H9 (cell line): ENCODE measurements at places on chromosomes 1 and 21.

DNA sequence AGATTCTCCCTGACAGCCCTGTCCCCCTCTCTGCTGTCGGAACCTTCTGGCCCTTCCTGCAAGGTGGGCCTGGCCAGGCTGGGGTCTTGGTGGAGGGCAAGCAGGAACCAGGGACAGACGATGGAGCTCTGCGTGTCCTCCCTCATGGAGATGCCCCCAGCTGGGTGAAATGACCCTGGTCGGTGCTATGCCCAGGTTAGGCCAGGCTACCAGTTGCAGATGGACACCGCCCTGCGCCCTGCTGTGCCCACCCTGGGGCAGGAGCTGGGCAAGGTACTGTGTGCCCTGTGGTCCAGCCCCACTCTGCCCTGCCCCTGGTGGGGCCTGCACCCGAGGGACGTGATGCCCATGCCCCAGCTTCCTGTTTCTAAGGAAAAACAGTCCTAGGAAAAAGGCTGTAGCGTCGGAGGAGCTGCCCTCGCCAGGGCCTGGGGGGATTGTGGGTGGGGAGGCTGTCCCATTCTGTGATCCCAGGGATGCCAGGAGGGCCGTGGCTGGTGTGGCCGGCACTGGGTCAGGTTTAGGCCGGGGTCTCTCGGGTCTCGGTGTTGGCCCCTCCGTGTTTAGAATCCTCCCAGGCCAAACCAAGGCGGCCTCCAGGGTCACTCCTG, 77.6 kb downstream of the MORN1 start:
- H3K27ac ChIP-seq, result no peak overlapping the region
- H3K4me3 ChIP-seq, result peak overlapping the region; percentile 17; the same call in 1 of the 3 replicates
- H3K4me1 ChIP-seq, result no peaks in the 10 kb centered on the region; the same call in 1 of the 2 replicates
- peaks cover 1% of the 10 kb centered on the region for H3K36me3 ChIP-seq
- peak; percentile 44 for DNase-seq

- H3K36me3 ChIP-seq, result no peaks in the 10 kb centered on the region
- no peaks in the 10 kb centered on the region for H3K4me1 ChIP-seq
- H3K27me3 ChIP-seq, result no peaks in the 10 kb centered on the region
- H3K4me3 ChIP-seq, result no peak overlapping the region
Observed at GRCh38 chr1:20082772-20083171, 12.8 kb downstream of the PLA2G5 start.

GRCh38 chr1:110555807-110556470, 37.0 kb upstream of the KCNA10 start:
- DNase-seq, result peak; percentile 25
- H3K36me3 ChIP-seq, result no peaks in the 10 kb centered on the region
- peaks cover 7% of the 10 kb centered on the region; the same call in 1 of the 2 replicates for H3K27me3 ChIP-seq
- peak overlapping the region; percentile 47; the same call in 2 of the 3 replicates for H3K4me3 ChIP-seq
- no peak overlapping the region for H3K27ac ChIP-seq

DNA sequence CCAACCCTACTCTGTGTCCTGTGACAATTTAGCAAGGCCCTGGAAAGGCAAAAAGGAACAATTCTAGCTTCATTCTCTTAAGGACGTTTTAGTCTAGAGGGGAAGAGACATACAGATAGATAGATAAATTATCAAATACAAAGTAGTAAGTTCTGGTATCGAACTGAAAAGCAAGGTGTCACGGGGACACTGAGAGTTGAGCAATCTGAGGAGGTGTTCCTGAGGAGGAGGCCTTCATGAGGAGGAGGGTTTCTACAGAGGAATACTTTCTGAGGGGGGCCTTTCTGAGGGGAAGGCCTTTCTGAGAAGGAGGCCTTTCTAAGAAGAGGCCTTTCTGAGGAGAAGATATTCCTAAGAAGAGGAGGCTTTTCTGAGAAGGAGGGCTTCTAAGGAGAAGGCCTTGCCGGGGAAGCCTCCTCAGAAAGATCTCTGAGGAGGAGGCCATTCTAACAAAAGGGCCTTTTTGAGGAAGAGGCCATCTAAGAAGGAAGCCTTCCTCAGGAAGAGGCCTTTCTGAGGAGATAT, 155.9 kb upstream of the COA6 start:
- H3K4me3 ChIP-seq, result no peak overlapping the region
- no peak overlapping the region for H3K27ac ChIP-seq
- H3K4me1 ChIP-seq, result no peaks in the 10 kb centered on the region
- H3K27me3 ChIP-seq, result no peaks in the 10 kb centered on the region
- H3K36me3 ChIP-seq, result no peaks in the 10 kb centered on the region
- DNase-seq, result no peak

- DNase-seq, result no peak
- no peaks in the 10 kb centered on the region; the same call in 2 of the 3 replicates for H3K36me3 ChIP-seq
- H3K4me1 ChIP-seq, result no peaks in the 10 kb centered on the region; the same call in 1 of the 2 replicates
- H3K4me3 ChIP-seq, result no peak overlapping the region
Observed at GRCh38 chr1:241627453-241628259, 12.5 kb downstream of the CHML start.

DNA sequence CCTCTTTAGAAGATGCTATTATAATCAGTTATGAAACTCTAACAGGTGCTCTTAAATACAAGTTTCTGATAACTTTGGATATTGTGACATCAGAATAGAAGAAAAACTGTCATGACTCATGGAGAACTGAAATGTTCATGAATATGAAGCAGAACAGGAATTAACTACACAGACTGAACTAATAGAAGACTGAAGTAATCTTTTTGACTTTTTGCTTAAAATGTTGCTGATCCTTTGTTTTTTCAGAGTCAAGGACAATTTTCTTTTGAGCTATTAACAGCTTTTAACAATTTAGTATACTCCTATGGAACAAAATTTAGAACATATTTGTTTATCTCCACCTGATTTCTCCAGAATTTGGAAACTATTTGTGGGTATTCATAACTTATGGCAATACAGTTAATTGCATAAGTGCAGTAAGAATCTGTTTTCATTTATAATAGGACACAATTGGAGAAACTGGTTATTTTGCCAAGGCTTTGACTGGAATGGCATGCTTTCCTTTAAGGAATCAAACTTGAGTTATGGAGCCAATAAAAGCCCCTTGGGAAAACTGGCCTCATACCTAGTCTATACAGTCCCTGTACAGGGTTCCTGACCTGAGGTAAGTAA, 18.7 kb upstream of the PLA2G5 start:
- DNase-seq, result no peak
- peaks cover 31% of the 10 kb centered on the region for H3K36me3 ChIP-seq
- H3K27me3 ChIP-seq, result no peaks in the 10 kb centered on the region
- H3K4me1 ChIP-seq, result no peaks in the 10 kb centered on the region

GRCh38 chr1:59692591-59692990, 122.2 kb upstream of the HOOK1 start:
- H3K27me3 ChIP-seq, result no peaks in the 10 kb centered on the region
- H3K4me3 ChIP-seq, result no peak overlapping the region
- H3K4me1 ChIP-seq, result no peaks in the 10 kb centered on the region
- DNase-seq, result no peak
- H3K36me3 ChIP-seq, result peaks cover 2% of the 10 kb centered on the region; the same call in 1 of the 2 replicates
- no peak overlapping the region for H3K27ac ChIP-seq

- no peaks in the 10 kb centered on the region for H3K36me3 ChIP-seq
- no peaks in the 10 kb centered on the region for H3K27me3 ChIP-seq
- H3K4me3 ChIP-seq, result no peak overlapping the region
Observed at GRCh38 chr1:88401313-88401712, 282.8 kb upstream of the PKN2 start.
